Stimulated activated naive CD4-positive, alpha-beta T cell treated with Interleukin-2 at 50 U/mL for 16 hours (primary cell): ENCODE measurements at places on chromosomes 4 and X.

- DNase-seq, result no peak
These were observed 12.5 kb downstream of the MAEA start for GRCh38 chr4:1302159-1302558.

DNA sequence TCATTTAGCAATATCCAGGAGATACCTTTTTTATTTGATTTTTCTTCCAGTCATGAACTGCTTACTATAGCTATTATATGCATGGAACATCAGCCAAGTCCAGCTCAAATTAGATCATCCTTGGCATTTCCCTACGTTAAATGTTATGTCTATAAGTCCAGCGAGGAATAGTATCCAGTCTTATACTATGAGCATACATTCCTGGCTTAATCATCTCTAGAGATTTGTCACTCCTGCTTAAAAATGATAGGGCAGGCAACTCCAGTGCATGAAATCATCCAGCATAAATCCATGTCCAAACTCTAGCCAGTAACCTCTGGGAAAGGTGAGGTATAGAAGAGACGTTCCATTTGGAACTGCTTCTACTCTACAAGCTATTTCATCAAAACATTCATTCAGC is 126.7 kb upstream of the VCX2 start:
- DNase-seq, result no peak

GRCh38 chrX:19789376-19789775 is 98.0 kb downstream of the SH3KBP1 start:
- no peak for DNase-seq

DNA sequence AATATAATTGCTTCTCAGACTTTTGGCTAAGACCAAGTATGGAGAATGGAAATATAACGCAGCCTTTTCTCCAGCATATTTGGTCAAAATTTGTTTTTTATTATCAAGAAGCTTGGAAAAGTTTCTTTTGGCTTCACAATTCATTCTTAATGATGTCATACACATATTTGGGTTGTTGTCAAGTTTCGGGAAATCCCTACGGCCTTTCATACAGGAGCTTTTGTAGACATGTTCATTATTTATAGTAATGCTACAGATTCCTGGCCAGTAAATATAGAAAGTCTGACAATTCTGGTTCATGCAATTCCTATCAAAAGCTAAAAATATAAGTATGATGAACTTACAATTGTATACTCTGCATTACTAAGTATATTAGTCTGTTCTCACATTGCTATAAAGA is 112.9 kb downstream of the IRF2 start:
- DNase-seq, result no peak

GRCh38 chr4:67891645-67892044 is 7.8 kb upstream of the TMPRSS11D start:
- no peak for DNase-seq

DNA sequence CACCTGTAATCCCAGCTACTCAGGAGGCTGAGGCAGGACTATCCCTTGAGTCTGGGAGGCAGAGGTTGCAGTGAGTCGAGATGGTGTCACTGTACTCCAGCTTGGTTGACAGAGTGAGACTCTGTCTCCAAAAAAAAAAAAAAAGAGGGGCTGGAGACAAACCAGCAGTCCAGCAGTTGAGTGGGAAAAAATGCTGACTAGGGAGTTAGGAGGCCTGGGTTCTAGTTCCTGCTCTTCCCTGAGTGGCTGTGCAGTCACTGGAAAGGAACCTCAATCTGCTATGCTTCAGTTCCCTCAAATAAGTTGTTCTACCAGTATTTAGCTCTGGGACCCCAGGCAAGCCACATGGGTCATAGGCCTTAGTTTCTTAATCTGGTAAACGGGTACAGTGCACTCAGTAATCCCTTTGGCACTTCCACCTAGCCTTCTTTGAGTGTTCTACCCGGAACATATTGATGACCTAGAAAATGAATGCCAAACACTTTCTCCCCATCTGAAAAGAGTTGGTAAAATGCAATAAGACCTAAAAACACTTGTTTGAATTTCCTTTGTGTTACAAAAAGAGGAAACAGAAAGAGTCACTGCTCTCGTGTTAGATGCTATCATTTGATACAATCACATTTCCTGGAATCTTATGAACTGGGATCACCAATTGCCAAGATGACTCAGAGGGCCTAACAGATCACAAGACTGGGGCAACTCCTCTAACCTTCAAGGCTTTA is 99.3 kb upstream of the EGFL6 start:
- no peak for DNase-seq
